ENCODE measurements at places on chromosomes 5 and 9.

DNA sequence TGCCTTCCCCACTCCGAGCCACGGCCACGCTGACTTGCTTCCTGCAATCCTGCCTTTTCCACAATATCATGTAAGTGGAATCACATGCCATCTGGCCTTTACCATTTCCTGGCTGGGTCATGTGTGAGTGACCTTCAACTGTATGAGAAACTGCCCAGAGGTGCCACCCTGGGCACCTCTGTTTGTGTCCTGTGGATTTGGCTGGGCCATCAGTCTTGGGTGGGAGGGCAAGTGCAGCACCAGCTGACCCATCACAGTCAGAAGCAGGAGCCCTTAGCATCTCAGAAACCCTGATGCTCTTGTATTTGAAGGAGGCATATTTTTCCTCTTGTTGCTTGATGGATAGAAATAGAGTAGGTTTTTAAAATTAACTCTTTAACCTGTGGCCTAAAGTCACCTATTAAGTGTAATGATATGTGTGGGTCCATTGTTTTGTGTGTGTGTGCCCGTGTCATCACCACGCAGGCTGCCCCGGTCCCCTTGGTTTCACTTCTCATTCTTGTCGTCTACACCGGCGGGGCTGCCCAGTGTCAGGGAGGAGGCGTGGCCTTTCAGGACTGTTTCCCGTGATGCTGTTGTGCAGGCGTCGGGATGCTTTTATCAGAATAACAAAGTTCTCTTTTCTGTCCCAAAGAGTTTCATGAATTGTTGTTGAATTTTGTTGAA lies 52.1 kb upstream of the CACNA1B start:
- DNase-seq = no peak

DNA sequence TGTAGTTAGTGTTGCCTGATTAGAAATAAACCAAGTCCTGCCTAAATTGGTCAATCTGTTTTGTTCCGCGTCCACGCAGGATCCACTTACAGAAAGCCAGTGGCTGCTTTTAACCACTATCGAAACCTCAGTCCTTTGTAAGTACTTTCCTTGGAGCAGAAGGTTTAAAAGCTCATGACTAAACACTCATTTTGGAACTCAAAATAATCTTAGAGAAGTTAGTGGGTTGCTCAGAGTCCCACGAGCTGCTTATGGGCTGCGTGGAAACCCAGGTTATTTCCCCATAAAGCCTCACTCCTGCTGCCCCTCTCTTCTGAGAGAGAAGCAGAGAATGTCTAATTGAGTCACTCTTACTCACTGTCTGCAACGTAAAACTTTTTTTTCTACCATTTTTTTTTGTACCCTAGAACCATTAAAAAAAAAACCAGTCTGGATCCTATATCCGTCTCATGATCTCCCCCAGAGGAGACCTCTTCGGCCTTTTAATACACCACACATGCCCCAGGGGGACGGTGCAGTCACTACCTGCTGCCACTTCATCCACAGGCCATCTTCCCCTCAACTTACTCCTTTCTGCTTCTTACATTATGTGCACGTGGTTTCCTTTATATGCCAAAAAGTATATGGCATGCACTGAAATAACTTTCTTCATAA lies 7.6 kb downstream of the BASP1 start:
- no peak for DNase-seq

GRCh38 chr5:73232266-73233041 lies 59.5 kb downstream of the TMEM174 start:
- DNase-seq = no peak

DNA sequence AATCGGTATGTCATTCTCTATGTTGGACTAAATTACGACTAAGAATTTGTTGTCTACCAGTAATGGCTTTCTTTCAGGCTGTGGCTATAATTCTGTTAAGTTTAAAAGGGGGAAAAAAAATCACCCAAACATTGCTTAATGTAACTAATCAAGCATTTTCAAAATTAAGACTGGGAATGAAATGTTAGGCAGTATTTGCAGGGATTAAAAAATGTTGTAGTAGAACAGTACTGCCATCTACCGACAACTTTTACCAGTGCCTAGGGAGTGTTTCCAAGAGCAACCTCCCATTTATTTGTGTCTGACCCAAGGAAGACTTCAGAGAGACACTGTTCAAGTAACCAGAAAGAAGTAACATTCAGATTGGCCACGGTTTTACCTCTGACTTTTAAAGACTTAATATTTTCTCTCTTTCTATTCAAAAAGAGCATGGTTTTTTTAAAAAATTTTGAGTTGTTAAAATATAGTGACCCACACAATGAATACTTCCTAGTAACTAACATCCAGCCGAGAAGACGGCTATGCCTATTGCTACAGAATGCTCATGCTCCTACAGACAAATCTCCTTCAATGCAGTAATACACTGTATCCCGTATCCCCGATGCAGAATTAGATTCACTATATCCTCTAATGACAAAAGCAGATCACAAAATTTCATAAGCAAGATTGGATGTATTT lies 92.4 kb downstream of the ARL15 start:
- peak; percentile 5 for DNase-seq

DNA sequence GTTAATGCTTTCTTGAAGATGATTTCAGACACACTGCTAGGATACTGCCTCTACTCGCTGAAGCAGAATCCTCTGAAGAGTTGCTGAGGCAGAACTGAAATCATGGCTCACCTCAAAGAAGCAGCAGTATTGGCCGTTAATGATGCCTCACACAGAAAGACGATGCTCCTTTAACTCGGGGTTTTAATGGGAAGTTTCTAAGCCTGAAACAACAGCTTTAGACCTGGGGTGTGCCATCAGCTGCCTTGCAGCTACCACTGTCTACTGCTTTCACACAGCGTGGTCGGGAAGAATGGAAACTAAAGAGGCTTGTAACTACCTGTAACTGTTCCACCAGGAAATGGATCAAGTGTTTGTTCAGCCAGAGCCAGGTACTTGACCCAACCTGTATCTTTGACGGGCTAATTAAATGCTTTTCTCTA lies at the start of gene CTXN3:
Gene CTXN3 (plus strand): TSS at position 65 of the 422 bp plus-strand sequence. CDS start 8,440 bp downstream, outside the sequence.
- DNase-seq = no peak

GRCh38 chr5:147455822-147456450 lies 53.9 kb downstream of the DPYSL3 start:
- DNase-seq = no peak

- DNase-seq = no peak
Observed at GRCh38 chr9:71079451-71079850, 42.0 kb downstream of the TRPM3 start.

DNA sequence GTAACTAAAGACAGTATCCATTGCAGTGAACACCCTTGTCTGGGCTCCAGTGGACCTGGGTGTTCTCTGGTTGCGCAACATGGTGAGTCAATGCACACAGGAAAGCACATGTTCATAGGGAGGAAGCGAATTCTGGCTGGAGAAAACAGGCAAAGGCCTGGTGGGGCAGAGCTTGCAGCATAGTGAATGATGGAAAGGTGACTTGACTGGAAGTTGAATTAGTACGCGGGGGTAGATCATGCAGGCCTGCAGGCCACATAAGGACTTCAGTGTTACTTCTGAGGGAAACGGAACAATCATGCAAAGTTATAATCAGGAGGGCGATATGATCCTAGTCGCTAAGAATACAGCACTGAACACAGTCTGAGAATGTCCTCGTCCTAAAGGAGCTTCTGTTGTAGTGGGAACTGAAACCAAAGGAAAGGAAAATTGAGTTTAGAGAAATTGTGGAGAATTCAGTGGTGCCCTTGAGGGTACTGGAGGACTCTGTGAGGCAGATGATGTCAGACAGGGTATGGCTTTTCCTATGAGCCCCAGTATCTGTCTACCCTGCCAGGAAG lies 71.9 kb upstream of the RANBP3L start:
- DNase-seq = no peak

- no peak for DNase-seq
Observed at GRCh38 chr5:26625099-26625498, 413.3 kb downstream of the CDH9 start.

DNA sequence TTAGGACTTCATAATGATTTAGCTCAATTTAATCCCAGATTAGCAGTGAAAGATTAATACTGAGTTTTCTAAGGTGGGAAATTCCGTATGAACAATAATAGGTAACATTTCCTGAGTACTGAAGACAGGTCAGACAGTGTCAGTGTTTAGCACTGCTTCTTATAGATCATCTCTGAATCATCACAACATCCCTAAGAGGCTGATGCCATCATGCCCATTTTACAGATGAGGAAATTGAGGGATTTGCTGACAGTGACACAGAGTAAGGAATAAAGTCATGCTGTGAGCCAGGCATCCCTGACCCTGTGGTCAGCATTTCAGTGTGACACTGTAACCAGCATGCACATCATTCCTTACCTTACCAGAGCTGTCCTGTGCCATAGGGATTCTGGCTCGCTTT lies 44.5 kb downstream of the DAPK1 start:
- no peak for DNase-seq

GRCh38 chr9:75739884-75740611 lies 150.4 kb upstream of the PCSK5 start:
- no peak for DNase-seq

GRCh38 chr9:37382161-37382981 lies 40.1 kb upstream of the GRHPR start:
- DNase-seq = no peak

DNA sequence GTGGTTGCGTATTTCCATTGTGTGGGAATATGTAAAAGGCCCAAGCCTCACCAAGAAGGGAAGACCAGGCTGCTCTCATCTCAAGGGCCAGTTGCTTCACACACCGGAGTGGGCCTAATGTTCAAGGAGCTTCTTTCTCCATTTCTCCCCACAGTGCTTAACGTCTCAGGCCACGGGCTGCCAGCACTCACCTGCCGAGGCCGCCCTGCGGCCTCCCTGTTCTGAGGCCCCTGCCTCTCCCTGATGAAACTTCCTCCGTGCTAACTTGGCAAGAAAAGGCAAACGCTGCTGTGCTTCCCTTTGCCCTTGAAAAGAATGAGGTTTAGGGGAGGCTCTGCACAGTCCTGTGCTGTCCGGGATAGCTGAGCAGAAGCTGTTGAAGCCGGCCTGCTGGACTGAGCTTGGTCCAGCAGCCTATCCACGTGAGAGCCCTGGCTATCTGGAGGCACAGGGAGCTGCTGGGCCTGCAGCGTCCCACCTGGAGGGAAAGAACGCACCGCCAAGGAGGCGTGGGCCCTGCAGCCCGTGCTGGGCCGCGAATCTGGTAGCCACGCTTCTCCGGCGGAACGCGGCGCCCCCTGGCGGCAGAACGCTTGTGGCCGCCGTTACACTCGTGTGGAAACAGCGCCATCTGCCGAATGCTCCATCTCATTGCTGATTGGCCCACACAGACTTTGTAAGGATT lies 73.5 kb upstream of the PRSS3 start:
- DNase-seq = peak; percentile 90

DNA sequence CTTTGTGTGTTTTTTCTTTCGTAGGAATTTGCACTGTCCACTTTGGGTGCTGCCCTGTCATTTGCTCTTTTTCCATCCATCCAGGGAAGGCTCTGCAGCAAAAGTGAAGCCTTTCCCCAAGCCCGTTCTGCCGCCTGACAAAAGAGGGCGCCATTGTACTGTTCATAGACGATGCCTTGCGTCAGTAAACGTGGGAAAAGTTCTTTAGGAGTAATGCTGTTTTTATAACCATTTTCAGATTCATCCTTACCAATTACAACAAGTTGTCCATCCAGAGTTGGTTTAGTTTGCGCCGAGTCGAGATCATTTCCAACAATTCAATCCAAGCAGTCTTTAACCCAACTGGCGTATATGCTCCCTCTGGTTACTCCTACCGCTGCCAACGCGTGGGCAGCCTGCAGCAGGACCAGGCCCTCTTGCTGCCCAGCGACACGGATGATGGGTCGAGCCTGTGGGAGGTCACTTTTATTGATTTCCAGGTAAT lies 34.3 kb upstream of the RPS23 start:
- DNase-seq = peak; percentile 20

GRCh38 chr5:64595031-64595855 lies 89.4 kb downstream of the RGS7BP start:
- no peak for DNase-seq

GRCh38 chr5:161602736-161603135 lies 56.2 kb upstream of the GABRB2 start:
- DNase-seq = no peak

DNA sequence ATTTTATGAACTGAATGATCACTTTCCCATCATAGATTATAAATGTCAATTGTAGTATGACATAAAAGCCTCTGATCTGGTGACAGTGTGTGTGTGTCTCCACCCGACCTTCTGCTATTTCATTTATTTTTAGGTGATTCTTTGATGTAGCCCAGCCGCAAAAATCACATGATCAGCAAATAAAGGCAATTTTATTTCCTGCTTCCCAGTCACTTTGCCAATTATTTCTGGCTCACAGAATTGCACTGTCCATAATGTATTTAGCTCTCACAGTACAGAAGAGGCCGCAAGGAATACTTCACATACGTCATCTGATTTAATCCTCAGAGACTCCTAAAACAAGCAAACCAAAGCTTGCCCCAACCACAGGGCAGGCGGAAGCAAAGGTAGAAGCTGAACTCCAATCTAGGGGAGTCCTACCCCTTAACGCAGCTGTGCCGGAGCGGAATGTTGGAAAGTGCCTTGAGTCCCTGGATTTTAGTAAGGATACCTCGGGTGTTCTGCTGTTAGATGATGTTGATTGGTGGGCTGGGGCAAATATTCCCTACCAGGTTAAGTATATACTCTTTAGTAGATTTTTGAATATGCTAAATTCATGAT lies 384.0 kb upstream of the IRX4 start:
- DNase-seq = no peak

DNA sequence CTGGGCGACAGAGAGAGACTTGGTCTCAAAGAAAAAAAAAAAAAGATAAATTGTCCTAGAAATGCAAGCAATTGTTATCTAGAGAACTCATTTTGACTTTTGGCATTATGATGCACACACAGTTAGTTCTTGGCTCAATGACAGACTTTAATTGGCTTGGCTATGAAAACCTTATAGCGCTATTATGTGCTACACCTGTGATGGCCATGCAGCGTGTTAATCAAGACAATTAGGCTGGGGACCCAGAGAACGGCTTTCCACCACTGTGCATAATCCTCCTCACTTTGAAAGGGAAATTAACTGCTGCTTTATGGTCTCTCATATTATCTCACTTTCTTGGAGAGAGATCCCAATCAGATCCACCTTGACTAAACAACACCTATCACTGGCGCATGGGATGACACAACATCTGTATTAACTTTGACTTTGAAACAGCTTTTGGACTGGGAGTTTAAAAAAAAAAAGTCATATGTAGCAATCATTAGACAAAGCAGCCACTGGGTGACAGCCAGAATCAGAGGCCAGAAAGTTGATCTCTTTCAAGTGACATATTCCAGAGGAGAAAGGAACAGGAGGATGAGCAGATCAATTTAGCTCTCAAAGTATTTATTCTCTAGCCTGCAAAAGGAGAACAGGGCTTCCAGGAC lies 132.5 kb downstream of the PPP2R2B start:
- no peak for DNase-seq

GRCh38 chr5:1545805-1546355 lies 22.1 kb upstream of the LPCAT1 start:
- no peak for DNase-seq

- no peak for DNase-seq
Observed at GRCh38 chr9:2663461-2664173, 42.0 kb downstream of the VLDLR start.

GRCh38 chr5:168171901-168172759 lies 119.3 kb upstream of the WWC1 start:
- DNase-seq = no peak

- DNase-seq = no peak
Observed at GRCh38 chr5:172183881-172184280, 4.1 kb downstream of the STK10 start.

- DNase-seq = no peak
Observed at GRCh38 chr5:90518661-90519060, 10.7 kb downstream of the LYSMD3 start.

GRCh38 chr5:68551436-68551835 lies 335.9 kb downstream of the PIK3R1 start:
- no peak for DNase-seq
